ENCODE measurements at places on chromosomes 7 and 10. TPM values are rescaled to one million over a fixed set of nuclear protein-coding genes. Genes with fewer than 3 reads are reported as not detected.

Gene TFPI2
- 33.7 TPM for total RNA-seq

Gene TSPAN12
- 10.9 TPM for total RNA-seq

Gene AASS
- 10.9 TPM for total RNA-seq

Gene NANOS1
- 0.88 TPM for total RNA-seq

Gene CREB5
- 27.9 TPM for total RNA-seq

Gene HYAL4
- total RNA-seq: not detected

Gene PAPOLB
- total RNA-seq: 0.14 TPM

Gene SH2D4B
- total RNA-seq: not detected

Gene TWIST1
- total RNA-seq: 6.3 TPM

Gene SLC18A3
- total RNA-seq: not detected

Measured in kidney epithelial cell (primary cell).